Stimulated activated CD8-positive, alpha-beta memory T cell treated with anti-CD3 and anti-CD28 coated beads, Interleukin-15, amount 100 ng/mL, for 1 hour (primary cell): ENCODE measurements at places on chromosomes 16 and 17.

- DNase-seq: no peak
Observed at GRCh38 chr17:76405967-76406647, 21.7 kb downstream of the SPHK1 start.

- DNase-seq: no peak
Observed at GRCh38 chr16:75264999-75265910, 13.8 kb upstream of the BCAR1 start.

GRCh38 chr17:50311112-50311460 is 34.8 kb upstream of the XYLT2 start:
- no peak for DNase-seq

- no peak for DNase-seq
Observed at GRCh38 chr17:8798846-8799569, at the start of gene MFSD6L. Gene MFSD6L (minus strand): TSS chr17:8799365. CDS start chr17:8799120, 245 bp downstream.
